ENCODE measurements at places on chromosomes 6 and 20. TPM values are rescaled to one million over a fixed set of nuclear protein-coding genes. Genes with fewer than 3 reads are reported as not detected.

Gene OR2J2
- total RNA-seq, result not detected

Gene MED23
- 25.8 TPM for total RNA-seq

DNA sequence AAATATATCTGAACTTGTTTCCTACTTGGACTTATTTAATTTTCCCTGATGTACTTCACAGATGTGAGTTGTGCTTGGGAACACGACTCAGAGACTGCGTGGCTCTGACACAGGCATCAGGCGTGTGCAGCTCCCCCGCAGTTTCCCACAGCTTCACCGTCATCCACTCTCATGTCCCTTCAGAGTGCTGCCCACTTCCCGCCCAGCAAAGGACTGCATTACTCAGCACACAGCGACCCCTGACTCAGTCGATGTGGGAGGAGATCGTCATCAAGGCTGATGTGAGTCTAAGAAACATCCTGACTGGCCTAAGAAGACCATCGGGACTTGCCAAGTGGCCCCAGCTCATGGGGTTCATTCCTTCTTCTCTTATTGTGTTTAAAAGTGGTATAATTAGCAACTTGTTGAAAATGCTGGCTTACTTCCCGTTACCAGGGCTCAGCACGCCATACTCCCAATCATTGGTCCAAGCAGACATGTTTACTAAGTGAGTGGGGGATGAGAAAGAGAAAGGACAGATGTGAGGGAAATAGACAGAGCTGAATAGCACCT lies 539.4 kb upstream of the JARID2 start:
- DNase-seq, result no peak

- no peak for DNase-seq
Measured at GRCh38 chr6:77930382-77930781, 277.5 kb downstream of the MEI4 start.

- no peak for DNase-seq
Measured at GRCh38 chr20:2624190-2624589, 28.2 kb upstream of the NOP56 start.

GRCh38 chr6:87993356-87993755 lies 54.3 kb upstream of the SPACA1 start:
- no peak for DNase-seq

Gene LST1
- total RNA-seq, result 68.1 TPM

- DNase-seq, result no peak
Measured at GRCh38 chr6:107064579-107065065, 36.6 kb downstream of the MTRES1 start.

All from upper lobe of right lung (tissue), 1 donor.